Fibroblast of skin of left quadriceps (primary cell): ENCODE measurements at places on chromosomes 4 and X.

- no peak for DNase-seq
Measured at GRCh38 chr4:13340672-13341071, 143.5 kb downstream of the RAB28 start.

- no peak for DNase-seq
Measured at GRCh38 chr4:188006285-188006848, 10.8 kb downstream of the ZFP42 start.

DNA sequence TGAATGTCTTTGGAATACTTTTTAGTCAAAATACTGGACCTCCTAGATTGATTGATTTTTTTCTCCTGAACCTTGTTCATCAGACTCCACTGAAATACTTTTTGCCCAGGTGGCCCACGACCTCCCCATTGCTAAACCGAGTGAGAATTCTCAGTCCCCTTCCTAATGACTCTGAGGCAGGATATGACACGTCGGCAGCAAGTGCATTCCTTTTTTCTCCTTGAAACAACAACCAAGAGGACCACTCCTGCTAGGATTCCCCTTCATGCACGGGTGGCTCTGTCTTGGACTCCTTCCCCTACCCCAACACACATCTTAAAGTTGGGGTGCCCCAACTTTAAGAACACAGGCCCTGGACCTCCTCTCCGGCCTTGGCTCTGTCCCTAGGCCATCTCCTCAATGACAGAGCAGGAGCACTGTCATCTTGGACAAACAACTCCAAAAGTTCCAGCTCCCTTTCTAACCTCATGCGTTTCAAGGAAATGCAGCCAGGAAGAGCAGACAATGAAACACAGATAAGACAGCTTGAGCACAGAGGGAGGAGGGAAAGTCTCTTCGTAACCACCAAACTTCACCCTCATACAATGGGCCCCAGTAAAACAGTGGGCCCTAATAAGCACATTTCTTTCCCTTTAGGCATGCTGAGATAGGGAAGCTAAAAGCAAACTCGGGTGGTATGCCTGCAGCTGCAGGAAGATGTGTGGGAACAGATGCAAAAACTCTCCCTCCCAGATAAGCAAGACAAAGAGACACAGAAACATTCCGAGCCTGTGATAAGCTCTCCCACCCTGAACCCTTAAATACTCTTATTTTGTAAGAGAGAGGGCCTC, 33.9 kb downstream of the ZBTB49 start:
- DNase-seq = no peak

GRCh38 chr4:109499513-109499912, 60.5 kb upstream of the MCUB start:
- DNase-seq = no peak

GRCh38 chr4:71167083-71167482, 171.7 kb upstream of the SLC4A4 start:
- DNase-seq = no peak

GRCh38 chr4:73929278-73929677, 52.5 kb downstream of the PF4 start:
- no peak for DNase-seq

DNA sequence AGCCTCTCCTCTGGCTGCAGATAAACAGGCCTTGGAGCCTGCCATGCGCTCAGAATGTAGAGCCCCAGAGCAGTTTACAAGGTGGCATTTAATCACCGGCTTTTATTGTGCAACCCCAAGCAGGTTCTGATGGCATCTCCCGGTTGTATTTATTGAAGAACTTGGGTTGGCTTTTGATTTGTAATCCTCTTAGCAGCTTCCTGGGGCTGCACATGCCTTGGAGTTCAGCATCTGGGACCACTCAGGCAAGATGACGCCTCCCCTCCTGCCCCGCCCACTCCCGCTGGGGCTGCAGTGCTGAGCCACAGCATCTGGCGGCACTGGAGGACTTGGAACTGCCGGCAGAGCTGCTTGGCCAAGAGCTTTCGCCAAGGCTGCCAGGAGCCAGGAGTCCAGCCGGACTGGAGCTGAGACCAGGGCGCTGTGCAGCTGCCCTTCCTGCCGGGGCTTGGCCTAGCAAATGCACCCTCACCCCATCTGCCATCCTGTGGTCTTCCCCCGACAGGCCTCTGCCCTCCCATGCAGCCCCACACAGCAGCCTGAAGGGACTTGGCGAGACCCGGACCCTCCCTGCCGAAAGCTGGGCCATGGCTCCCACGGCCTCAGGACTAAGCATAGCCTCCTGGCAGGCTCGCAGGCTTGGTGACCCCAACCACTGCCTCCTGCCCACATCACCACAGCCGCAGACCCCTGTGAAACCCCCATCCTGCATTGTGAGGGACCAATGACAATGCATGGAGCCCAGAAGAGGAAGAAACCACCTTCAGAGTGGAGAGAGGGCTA, 5.4 kb downstream of the HTRA3 start:
- DNase-seq = peak; percentile 89

- no peak for DNase-seq
Measured at GRCh38 chrX:101691835-101692234, 32.2 kb upstream of the ARMCX2 start.

DNA sequence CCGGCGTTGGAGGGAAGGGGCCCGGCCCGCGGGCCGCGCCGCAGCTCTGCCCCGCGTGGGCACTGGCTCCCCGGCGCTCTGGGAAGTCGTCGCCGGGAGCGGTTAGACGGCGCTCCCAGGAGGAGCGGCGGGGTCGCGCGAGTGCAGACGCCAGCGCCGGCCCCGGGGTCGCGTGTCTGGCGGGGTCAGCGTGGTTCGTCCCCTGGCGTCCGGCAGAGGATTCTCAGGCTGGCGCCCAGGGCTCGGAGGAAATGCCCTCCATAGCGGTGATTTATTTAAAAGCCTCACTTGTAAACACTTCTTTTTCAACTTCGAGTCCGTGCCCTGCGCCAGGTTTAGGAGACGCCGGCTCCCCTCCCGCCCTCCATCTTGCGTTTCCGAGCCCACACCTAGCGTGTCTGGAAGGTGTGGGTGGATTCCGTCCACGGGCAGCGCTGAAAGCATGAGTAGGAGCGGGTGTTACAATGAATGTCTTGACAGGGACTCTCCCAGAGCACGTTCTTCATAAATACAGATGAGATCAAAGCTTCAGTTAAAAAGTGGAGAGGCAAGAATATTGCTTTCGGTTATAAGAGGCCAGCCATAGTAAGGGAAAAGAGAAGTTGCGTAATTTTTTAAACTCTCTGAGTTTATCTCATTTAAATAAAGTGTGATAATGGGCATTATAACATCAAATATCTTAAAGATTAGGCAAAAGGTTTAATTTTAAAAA, 692 bp downstream of the FAM241A start:
- DNase-seq = no peak

GRCh38 chr4:183284258-183284785, 35.8 kb downstream of the CLDN22 start:
- DNase-seq = no peak

DNA sequence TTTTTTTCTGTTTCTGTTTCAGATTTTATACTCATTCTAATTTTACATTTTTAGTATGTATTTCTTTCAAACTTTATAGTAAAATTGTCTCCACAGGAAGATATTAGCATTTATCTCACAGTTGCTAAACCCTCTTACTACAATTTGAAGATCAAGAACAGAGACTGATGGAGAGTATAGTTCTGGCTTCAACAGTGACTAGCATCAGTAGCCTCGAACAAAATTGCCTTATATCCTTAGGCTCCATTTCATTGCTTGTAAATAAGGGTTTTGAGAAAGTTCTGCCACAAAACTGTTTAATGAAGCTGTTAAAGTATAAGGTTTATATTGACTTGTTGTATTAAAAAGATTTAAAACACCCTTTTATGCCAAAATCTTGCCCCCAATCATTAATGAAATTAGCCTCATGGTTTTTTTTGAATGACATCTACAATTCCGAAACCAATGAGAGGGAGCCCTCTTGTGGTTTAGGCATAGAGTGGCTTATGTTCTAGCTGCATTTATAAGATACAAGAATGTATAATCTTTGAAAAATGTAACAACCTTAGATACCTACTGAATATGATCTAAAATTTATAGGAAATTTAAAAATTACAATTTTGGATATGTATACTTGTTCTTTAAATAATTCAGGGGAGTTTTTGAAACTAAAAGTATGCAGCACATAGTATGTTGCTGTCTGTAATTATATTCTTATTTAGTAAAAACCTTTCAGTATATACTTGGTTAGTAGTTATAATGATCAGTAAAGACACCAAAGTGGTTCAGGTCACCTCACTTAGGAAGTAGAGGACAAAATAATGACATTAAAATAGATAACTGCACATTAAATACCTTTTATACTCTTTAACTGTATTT, 109.8 kb upstream of the HPGD start:
- peak; percentile 25 for DNase-seq

GRCh38 chr4:144356941-144357381, 216.4 kb upstream of the GYPA start:
- DNase-seq = no peak

- no peak for DNase-seq
Measured at GRCh38 chr4:185128272-185129119, 14.6 kb upstream of the SLC25A4 start.

- peak; percentile 34 for DNase-seq
Measured at GRCh38 chr4:27005501-27005900, 144.9 kb downstream of the STIM2 start.

GRCh38 chr4:169025184-169025583, 15.1 kb upstream of the CBR4 start:
- no peak for DNase-seq

- DNase-seq = no peak
Measured at GRCh38 chrX:77595848-77596247, 148.7 kb downstream of the FGF16 start.

GRCh38 chr4:24560868-24561368, 23.4 kb downstream of the DHX15 start:
- DNase-seq = peak; percentile 65

DNA sequence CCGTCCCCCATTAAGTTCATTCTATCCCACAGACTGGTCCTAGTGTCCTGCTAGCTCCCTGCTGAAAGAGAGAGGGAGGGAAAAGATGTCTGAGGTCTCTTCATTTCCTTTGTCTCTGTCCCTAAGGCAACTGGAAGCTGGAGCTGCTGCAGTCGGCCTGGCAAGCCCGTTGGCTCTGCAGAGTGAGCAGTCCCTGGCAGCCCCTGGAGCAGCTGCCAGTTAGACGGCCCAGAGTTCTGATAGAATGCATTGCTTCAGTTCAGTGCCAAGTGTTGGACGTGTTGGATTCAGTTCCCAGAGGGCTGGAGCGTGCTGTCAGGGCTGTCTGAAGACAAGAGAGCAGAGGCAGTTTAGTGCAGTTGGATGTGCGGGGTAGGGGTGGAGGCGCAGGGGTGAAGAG, 975 bp downstream of the KCNE5 start:
- no peak for DNase-seq

GRCh38 chrX:130267956-130268448, 697 bp downstream of the ZNF280C start:
- no peak for DNase-seq

DNA sequence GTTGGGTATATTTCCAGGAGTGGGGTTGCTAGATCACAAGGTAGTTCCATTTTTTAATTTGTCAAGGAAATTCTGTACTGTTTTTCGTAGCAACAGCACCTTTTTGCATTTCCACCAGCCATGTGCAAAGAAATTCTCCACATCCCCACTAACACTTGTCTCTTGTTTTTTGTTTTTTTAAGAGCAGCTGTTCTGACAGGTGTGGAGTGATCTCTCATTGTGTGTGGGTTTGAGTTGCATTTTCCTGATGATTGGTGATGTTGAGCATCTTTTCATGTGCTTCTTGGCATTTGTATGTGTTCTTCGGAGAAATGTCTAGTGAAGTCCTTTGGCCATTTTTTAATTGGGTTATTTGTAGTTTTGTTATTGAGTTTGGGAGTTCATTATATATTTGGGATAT, 80.3 kb upstream of the PUDP start:
- DNase-seq = no peak

DNA sequence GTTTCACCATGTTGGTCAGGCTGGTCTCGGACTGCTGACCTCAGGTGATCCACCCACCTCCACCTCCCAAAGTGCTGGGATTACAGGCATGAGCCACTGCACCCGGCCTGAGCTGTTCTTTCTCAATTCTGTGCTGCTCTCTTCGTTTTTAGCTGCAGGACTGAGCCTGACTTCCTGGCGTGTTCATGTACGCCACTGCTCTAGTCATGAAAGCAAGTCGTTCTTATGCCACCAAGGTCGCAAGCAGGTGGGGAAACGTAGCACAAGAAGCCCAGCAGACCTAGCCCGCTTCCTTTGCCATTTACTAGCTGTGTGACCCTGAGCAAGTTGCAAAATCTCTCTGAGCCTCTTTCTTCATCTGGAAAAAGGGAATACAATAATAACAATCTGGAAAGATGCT, 43.4 kb downstream of the MED28 start:
- DNase-seq = no peak

DNA sequence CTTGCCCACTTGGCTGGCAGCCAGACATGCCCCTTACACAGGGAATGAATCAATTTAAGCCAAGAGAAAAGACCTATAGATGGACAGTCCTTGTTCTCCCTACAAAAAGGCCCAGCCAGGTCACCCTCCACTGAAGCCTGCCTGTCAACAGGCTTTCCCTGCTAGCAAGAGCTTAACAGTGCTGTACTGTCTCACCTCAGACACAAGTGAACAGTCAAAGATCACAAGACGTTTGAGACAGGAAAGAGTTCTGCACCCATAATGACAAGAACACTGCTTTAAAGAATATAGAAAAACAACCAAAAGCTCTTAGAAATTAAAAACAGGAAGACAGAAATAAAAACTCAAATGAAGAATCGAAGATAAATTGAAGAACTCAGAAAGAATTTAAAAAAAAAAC, 4.6 kb downstream of the RNF175 start:
- no peak for DNase-seq

- DNase-seq = no peak
Measured at GRCh38 chr4:126265888-126266287, 951.1 kb downstream of the FAT4 start.

GRCh38 chr4:116066711-116067245, 953.4 kb upstream of the NDST4 start:
- no peak for DNase-seq

DNA sequence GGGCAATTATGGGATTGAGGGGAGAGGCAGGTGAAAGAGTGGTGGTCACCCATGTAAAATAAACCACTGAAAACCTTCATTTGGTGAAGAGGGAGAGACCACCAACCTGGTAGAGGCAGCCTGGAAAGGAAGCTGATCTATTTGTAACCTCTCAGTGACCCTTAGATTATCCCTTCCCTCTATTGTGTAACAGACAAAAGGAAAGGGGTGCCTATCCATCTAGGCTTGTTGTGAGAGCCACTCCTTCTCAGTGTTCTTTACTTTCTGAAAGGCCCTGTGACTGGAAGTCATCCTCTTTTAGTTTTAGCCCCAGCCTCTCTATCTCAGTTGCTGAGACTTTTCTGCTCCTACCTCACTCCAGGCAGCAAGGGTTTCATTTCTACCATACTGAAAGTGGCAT, 142.4 kb downstream of the TMEM164 start:
- DNase-seq = no peak

GRCh38 chr4:94871644-94872305, 114.0 kb downstream of the BMPR1B start:
- no peak for DNase-seq

DNA sequence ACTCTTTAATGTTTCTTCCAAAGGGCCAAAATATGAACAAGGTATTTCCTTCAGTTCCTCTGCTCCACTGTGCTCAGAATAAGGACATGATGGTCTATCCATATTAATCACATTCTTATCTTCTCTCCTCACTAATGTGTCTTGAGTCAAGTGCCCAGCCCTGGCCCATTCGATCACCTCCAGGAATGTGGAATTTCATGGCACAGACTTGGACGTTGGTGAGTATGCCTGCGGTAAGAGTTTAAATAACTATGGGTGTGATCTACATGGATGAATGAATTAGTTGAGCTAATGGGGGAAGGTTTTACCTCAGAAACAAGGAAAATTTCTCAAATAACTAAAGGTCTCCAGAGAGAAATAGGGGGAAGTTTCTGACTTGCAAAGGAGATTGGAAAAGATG, 174.0 kb downstream of the NPFFR2 start:
- no peak for DNase-seq

- no peak for DNase-seq
Measured at GRCh38 chr4:11566444-11567022, 137.8 kb upstream of the HS3ST1 start.
